ENCODE measurements at places on chromosomes 2 and 18. TPM values are rescaled to one million over a fixed set of nuclear protein-coding genes. Genes with fewer than 3 reads are reported as not detected.

Gene MYO7B
- 0.65 TPM for total RNA-seq

DNA sequence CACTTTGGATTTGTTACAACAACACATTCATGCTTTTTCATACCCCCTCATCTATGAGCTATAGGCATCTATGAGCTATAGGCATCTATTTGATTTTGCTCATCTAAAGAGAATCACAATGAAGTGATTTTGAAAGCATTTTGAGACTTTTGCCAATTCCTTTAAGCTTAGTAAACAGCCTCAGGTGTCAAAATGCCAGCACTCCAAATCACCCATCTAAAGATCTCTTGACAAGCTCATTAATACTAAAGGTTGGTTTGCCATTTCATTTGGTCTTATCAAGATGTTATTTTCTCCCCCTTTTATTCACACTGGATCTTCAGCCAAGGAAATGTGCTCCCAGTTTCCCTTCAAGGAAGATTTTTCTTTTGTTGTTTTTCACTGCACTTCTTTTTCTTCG lies 110.7 kb upstream of the TLK1 start:
- H3K4me1 ChIP-seq: no peaks in the 10 kb centered on the region
- no peak overlapping the region for H3K4me3 ChIP-seq
- no peaks in the 10 kb centered on the region for H3K36me3 ChIP-seq
- no peaks in the 10 kb centered on the region for H3K27me3 ChIP-seq
- DNase-seq: no peak

Gene NPPC
- total RNA-seq: 4.7 TPM

Gene GREB1
- 1.5 TPM for total RNA-seq

DNA sequence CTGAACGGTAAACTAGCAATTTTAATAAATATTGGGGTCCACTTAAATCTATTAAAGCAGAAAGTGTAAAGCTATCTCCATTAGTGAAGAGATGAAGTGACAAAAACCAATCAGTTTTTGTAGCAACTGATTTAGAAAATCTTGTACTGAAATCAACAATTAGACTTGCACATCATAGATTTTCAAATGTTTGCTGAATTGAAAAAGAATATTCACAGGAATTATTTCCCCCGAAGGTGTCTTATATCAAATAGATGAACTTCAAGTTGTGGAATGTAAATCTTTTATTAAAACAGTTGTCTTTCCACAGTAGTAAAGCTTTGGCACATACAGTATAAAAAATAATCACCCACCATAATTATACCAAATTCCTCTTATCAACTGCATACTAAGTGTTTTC lies 48.7 kb downstream of the ATIC start:
- DNase-seq: no peak
- H3K27me3 ChIP-seq: no peaks in the 10 kb centered on the region
- no peaks in the 10 kb centered on the region for H3K4me1 ChIP-seq
- H3K4me3 ChIP-seq: no peak overlapping the region

GRCh38 chr2:239499726-239500573 lies 99.1 kb upstream of the HDAC4 start:
- no peaks in the 10 kb centered on the region for H3K4me1 ChIP-seq
- H3K27me3 ChIP-seq: no peaks in the 10 kb centered on the region
- DNase-seq: no peak
- H3K4me3 ChIP-seq: no peak overlapping the region

Gene CIDEA
- not detected for total RNA-seq

Measured in activated CD8-positive, alpha-beta T cell treated with anti-CD3 and anti-CD28 coated beads for 36 hours (primary cell).